ENCODE measurements at places on chromosomes 13 and 19.
A peak's percentile ranks its signal among the peaks of the same experiment; 100 is the strongest.

GRCh38 chr19:30529876-30530275 lies 157.7 kb downstream of the ZNF536 start:
- no peak for DNase-seq

DNA sequence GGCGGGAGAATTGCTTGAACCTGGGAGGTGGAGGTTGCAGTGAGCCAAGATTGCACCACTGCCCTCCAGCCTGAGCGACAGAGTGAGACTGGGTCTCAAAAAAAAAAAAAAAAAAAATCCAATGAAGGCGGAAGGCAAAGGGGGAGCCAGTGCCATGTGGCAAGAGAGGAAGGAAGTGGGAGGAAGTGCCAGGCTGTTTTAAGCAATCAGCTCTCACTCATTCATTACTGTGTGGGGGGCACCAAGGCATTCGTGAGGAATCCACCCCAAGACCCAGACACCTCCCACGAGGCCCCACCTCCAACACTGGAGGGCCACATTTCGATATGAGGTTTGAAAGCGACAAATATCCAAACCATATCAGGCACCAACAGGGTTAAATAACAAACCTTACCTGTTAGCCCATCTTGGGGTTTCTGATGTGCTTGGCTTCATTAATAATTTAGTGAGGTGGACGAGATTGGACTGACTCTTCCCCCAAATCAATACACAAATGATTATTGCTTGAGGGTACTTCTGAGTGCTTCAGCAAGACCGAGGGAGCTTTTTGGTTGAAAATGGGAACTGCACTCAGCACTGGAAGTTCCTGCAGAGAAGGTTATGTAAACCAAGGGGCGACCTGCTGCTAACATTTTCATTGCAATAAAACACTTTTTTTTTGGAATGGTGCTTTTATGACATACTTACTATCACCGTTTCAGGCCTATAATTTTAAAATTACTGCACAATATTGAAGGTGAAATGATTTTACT lies 7.5 kb upstream of the LRP3 start:
- no peak for DNase-seq

DNA sequence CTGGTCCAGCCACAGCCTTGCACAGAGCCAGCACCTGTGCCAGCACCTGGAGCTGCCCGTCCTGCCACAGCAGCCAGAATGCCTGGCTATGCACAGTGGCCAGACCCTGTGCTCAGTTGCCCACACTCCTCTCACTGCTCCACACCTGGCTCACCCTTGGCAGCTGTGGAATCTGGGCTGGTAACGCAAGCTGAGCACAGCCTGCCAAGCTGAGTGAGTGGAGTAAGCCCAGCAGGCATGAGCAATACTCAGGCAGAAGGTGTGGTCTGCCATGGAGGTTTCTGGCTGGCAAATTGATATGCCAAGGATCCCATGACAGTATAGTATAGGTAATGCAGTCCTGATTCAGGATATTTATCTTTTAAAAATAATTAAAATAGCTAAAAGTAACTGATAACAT lies 122.2 kb downstream of the PCDH9 start:
- DNase-seq, result no peak

DNA sequence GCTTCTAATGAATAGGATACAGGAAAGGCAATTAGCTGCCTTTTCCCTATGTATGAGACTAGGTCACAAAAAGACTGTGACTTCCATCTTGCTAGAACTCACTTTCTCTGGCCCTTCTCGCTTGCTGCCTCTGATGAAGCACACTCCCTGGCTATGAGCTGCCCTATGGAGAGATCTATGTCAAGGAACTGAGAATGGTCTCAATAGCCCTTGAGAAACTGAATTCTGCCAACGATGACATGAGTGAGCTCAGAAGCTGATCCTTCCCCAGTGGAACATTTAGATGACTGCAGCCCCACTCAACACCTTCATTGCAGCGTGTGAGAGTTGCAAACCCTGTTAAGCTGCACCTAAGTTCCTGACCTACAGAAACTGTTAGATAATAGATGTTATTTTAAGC lies 309.8 kb downstream of the COG6 start:
- no peak for DNase-seq

- DNase-seq, result no peak
Observed at GRCh38 chr13:46743191-46743590, 53.8 kb downstream of the ESD start.

- no peak for DNase-seq
Observed at GRCh38 chr13:21065686-21066085, 4.3 kb upstream of the LATS2 start.

DNA sequence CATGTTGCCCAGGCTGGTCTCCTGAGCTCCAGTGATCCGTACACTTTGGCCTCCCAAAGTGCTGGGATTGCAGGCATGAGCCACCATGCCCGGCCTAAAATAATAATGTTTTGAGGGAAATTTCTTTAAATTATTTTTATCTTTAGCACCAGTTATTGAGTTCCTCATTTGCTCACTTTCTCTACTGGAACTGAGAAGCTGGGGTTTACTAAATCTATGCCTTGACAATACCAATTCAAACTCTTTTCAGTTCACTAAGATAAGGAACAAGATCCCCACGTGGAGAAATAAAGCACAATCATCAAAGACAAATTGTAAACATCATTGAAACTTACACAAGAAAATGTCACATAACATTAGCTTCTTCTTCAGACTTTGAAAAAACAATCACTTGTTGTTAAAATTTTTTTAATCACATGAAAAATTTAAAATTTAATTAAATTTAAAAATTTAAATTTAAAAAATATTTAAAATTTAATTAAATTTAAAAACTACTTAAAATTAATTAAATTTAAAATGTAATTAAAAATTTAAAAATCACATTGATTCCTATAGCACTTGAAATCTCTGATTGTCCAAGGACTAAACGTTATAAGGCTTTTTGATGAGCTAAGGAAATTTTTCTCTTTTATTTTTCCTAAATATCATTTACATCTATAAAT lies 25.2 kb upstream of the XPO4 start:
- no peak for DNase-seq

DNA sequence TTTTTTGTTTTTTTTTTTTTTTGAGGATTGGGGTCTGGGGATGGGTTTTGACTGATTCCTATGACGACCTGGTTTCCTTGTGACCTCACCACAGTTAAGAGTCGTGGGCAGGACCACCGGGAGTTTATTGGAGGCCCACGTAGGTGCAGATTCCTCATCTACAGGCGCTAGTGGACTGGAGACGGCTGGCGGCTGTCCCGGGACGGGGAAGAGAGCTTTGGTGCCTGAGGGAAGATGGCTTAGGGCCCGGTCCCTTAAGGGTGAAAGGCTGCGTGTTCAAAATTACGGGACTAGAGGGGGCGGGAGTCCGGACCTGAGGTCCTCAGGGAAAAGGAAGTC lies 682 bp upstream of the TEAD2 start:
- peak; percentile 69 for DNase-seq
